ENCODE measurements at places on chromosomes 1 and 21.
A peak's percentile ranks its signal among the peaks of the same experiment; 100 is the strongest.

- no peak for DNase-seq
Measured at GRCh38 chr1:183764981-183765380, 39.9 kb upstream of the RGL1 start.

- DNase-seq, result peak; percentile 94
Measured at GRCh38 chr1:156892190-156893047, 1.1 kb upstream of the PEAR1 start.

DNA sequence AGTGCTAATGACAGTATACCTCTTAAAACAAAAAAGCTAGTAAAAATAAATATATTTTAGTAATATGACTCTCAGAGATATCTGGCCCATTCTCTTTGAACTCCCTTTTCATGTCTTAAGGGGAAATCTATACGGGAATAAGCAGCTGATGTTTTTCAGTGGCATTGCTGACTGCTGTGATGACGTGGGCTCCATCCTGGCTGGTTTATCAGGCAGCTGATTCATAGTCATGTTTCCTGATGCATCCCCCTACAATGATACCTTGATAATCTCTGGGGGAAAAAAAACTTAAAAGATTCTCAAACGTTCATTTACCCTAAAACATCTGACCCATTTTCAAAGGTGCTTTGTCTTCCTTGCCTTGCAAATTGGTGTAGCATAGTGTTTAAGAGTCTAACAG, 53.8 kb downstream of the ABCA4 start:
- no peak for DNase-seq

- peak; percentile 84 for DNase-seq
Measured at GRCh38 chr1:3323021-3323795, 131.3 kb upstream of the ARHGEF16 start.

- DNase-seq, result no peak
Measured at GRCh38 chr1:55472784-55473183, 257.6 kb upstream of the USP24 start.

- DNase-seq, result no peak
Measured at GRCh38 chr1:217333939-217334338, 297.0 kb downstream of the GPATCH2 start.

DNA sequence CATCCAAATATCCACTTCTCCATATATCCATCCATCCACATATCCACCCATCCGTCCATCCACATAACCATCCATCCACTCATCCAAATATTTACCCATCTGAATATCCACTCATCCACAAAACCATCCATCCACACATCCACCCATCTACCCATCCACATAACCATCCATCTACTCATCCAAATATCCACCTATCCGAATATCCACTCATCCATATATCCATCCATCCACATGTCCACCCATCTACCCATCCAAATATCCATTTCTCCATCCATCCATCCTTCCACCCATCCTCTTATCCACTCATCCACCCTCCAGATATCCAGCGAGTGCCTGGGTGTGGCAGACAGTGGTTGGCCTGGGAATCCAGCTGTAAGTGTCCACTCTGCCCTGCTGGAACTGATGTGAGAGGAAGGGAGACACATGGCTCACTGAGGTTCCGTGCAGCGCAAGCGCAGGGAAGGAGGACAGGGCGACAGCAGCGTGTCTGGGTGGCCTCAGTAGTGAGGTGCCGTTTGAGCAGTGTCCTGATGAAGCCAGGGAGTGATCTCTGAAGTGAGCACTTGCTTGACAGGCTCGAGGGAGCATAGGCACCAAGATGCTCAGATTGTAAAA, 27.1 kb downstream of the SLC45A1 start:
- DNase-seq, result no peak

GRCh38 chr1:223001653-223002634, 141.1 kb downstream of the TLR5 start:
- no peak for DNase-seq

GRCh38 chr21:40546647-40547046, 300.3 kb downstream of the DSCAM start:
- DNase-seq, result no peak

- DNase-seq, result no peak
Measured at GRCh38 chr1:193406901-193407300, 220.5 kb upstream of the B3GALT2 start.

- no peak for DNase-seq
Measured at GRCh38 chr21:33976082-33977016, 60.7 kb upstream of the ATP5PO start.

DNA sequence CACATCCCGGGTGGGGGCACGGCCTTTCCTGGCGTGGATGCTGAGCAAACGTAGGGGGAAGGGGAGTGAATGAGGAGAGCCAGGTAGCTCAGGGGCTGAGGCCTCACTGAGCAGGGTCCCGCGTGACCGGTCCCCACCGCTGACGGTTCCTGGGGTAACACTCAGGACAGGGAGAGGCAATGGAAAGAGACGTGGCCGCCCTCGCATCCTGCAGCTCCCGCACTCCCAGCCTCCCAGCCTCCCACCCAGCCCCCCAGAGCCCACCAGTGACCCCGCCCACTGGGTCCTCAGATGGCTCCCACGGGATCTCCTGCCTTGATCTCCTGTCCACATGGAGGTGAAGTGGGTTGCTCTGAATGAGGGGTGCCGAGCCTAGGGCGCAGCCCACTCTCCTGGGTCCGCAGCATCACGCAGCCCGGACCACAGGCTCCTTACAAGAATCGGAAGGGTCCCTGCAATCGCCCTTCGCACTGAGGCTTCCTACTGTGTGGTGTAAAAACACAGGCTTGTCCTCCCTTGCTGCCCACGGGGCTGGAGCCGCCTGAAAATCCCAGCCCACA, 2.4 kb downstream of the TSPEAR start:
- DNase-seq, result no peak

GRCh38 chr21:43348170-43348766, 78.7 kb downstream of the SIK1 start:
- DNase-seq, result no peak

- DNase-seq, result no peak
Measured at GRCh38 chr1:181131255-181131941, 42.9 kb downstream of the IER5 start.

DNA sequence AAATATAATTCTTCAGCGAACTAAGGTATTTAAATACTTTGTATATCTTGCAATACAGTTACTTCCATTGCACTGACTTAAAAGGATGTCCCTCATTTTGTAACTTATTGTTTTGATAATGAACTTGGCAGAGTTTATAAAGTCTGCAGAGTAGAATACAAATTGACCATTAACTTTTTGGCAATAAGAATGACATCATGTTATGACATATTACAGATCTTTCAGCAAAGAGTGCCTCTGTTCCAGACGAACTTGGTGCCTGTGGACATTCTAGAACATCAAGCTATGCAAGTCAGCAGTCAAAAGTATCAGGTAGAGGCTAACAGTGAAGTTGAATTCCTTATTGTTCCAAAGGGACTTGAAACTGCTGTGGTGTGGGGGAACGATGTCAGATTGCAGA, 32.9 kb downstream of the HENMT1 start:
- DNase-seq, result no peak
